ENCODE measurements at places on chromosomes 7 and 10.

- no peak for DNase-seq
These were observed 6.4 kb downstream of the ZSCAN25 start for GRCh38 chr7:99623091-99623693.

- DNase-seq: no peak
These were observed 1.8 kb downstream of the GDI2 start for GRCh38 chr10:5811387-5811821.

DNA sequence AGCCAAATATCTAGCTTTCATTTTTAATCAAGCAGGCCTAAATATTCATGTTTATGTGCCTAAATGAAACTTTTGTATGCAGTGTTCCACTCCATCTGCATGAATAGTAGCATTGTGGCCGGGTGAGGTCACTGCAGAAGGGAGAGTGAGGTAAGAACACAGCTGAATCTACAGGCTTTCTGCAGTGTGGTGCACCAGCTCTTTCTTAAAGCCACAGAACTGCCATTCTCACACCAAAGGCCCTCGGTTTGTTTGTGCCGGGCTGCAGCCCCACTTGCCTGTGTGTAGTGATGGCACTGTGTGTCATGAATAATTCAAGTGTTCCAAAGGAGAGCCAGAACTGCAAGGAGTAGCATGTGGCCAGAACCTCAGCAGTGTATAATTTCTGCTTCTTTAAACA lies 204.1 kb downstream of the TRIL start:
- DNase-seq: peak; percentile 75

GRCh38 chr7:140049339-140050024 lies 13.3 kb downstream of the PARP12 start:
- DNase-seq: peak; percentile 7

DNA sequence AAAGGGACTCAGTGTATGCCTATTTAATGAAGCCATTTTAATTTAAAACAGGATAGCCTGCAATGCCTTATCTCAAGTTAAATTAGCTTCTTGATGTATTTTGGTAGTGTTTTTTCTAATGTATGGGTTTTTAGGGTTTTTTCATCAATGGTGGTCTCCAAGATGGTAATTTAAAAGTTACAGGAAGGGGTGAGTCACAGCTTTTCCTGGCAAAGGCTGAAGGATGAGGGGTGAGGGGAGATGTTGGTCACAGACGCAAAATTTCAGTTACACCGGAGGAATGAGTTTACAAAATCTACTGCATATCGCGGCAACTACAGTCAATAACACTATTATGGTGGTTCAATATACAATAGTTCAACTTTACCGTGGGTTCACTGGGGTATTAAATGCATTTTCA lies 31.6 kb downstream of the CCDC3 start:
- no peak for DNase-seq

DNA sequence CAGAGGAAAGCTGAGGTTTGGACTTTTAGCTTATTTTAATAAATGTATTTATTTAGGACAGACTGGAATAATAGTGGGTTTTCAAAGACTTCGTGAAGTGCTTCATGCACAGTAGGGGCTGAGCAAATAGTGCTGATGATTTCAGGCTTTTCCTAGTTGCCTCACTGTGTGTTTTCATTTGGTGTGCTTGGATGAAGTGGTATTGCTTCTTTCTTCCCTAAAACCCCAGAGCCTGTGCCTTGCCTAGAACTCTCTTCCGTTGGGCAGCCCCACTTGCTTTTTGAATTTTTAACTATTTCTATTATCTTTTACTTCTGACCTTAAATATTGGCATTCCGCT lies 49.6 kb downstream of the ARID5B start:
- DNase-seq: no peak

- peak; percentile 20 for DNase-seq
These were observed 111.5 kb downstream of the CCNY start for GRCh38 chr10:35447693-35448407.

- no peak for DNase-seq
These were observed 33.4 kb downstream of the FAM241B start for GRCh38 chr10:69663369-69663947.

DNA sequence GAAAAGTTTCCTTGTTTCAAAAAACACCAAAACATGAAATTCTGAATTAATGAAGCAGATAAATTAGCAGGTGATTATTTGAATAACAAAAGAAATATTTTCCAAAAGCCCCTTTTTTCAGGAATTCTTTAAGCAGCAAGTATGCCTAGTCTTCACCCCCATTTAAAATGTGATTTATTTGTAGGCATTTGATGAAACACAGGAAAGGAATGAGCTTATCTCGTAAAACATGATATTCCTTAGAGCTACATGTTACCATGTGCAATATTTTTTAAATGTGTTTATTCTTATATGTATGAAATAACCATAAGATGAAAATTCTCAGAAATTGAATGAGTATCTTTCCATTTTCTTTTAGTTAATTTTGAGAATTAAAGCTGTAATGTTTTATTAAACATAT lies 106.1 kb downstream of the CHN2 start:
- DNase-seq: no peak

- DNase-seq: no peak
These were observed 130.9 kb downstream of the SEMA3D start for GRCh38 chr7:85055906-85056305.

DNA sequence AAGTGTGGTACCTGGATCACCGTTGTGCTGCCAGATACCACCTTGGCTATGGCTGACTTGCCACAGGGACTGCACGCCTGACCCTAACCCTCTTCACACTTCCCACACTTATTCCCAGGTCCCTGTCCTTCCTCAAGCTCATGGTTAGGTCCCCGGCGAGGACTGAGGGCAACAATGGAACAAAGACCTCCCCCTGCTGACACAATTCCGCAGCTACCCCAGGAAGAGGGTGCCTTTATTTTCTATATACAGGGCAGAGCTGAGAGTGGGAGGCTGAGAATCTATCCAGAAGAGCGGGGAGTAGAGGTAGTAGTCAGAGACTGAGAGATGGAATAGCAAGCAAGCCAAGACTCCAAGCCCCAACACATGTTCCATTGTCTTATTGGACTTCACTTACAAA lies 118.1 kb upstream of the SEM1 start:
- DNase-seq: no peak

- no peak for DNase-seq
These were observed 161.3 kb downstream of the SLIT1 start for GRCh38 chr10:97024168-97025073.

DNA sequence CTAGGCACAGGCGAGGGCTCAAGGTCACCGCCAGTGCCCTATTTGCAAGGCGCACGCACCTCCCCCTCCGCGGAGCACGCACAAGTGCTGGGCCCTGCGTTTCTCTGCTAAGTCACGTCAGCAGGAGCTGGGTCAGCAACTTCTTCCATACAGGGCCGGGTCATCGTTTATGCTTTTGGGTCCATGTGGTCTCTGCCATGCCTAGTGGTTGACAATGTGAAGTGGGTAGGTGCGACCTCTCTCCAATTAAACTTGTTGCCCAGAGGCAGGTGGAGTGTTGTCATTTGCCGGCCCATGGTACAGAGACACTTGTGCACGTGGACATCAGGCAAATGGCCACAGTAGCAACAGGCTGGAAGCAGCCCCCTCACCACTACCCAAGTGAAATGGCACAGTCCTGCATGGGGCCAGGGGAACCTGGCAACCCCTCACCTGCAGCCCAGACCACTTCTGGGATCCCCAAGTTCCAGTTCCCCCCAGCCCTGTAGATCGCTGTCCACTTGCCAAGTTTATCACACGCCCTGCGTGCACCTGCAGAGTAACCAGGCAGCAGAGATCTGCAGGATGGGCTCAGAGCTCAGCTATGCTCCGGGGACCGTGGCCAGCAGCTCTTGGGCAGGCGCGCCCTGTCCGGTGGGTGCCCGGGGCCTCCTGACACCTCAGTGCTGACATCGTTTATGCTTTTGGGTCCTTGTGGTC lies 86.1 kb upstream of the PPP2R2D start:
- no peak for DNase-seq
